ENCODE measurements at places on chromosomes 12 and 14. TPM values are rescaled to one million over a fixed set of nuclear protein-coding genes. Genes with fewer than 3 reads are reported as not detected.

OVCH1 gene
- total RNA-seq = not detected

KLRC4 gene
- total RNA-seq = not detected

CNOT2 gene
- total RNA-seq = 89.1 TPM

TMEM233 gene
- 1.4 TPM for total RNA-seq

KLRC2 gene
- total RNA-seq = not detected

ENDOU gene
- total RNA-seq = not detected

GPD1 gene
- total RNA-seq = not detected

ESR2 gene
- 0.27 TPM for total RNA-seq

ANO4 gene
- 0.25 TPM for total RNA-seq
